ENCODE measurements at places on chromosomes 1 and 21.
A peak's percentile ranks its signal among the peaks of the same experiment; 100 is the strongest.

DNA sequence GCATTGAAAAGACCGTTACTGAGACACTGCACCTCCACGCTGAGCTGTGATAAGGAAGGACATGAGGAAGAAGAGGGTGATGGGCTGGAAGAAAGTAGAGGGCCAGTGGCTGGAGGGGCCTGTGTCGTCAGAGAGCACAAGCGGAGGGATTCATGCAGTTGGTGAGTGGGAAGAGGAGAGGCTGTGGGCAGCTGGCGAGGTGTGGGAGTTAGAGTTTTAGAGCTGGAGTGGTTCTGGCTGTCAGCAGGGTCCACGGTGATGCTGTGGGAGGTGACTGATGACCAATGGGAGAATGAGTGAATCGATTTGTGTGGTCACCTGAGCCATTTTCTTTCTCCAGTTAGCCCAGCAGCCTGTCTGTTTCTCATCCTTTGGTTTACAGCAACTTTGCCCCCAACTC is 66.2 kb upstream of the SLC2A1 start:
- no peak for DNase-seq

DNA sequence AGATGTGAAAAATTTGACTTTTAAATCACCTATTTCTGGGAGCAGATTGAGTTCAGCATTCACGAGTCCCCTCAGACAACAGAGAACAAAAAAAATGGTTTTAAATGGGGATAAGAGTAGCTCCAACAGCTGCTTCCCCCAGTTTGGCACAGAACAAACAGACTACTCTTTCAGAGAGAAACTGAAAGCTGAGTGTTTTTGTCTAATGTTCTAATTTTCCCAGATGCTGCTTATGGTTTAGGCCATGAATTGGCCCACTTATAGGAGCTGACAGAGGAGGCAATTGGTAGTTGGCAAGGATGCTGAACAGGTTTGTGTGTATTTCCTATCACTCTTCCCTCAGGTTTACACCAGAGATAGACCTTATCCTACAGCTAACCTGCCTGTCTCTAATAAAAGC is 1637.4 kb upstream of the PRMT6 start:
- no peak for DNase-seq

DNA sequence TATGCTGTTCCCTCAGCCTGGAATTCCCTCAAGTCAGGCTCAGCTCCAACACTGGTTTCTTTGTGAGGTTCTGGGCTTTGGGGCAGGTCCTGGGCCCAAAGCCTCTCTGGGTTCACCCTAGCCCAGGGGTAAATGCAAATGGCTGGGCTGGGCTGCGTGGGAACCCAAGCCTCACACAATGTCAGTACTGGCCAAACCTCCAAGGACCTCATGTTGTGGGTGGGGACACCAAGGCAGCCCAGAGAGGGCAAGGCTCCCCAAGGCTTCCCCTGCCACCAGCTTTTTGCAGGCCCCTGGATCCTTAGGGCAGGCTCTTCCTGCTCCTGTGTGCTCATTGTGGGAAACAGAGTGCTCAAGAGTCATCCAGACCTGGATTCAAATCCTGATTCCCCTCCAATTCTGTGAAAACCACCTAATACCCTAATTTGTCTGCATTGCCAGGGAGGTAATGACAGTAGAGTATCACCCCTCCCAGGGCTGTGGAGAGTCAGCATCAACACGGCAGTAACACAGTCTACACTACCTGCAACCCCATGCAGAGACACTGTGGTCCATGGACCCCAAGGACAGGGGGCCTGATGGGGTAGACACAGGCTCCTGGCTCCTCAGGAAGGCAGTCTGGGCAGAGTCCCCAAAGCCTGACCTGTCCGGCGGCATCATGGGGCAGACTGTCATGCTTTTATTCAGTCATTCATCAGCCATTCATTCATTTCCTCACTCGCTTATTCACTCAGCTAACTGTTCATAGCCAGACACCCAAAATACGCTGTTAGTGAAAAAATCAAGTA is 85.7 kb downstream of the DMRTB1 start:
- DNase-seq = no peak

- no peak for DNase-seq
These were observed 21.0 kb downstream of the CNIH4 start for GRCh38 chr1:224377676-224378006.

GRCh38 chr1:15220825-15221431 is 26.1 kb upstream of the FHAD1 start:
- DNase-seq = no peak

GRCh38 chr1:209601809-209602657 is 18.5 kb downstream of the CAMK1G start:
- no peak for DNase-seq

DNA sequence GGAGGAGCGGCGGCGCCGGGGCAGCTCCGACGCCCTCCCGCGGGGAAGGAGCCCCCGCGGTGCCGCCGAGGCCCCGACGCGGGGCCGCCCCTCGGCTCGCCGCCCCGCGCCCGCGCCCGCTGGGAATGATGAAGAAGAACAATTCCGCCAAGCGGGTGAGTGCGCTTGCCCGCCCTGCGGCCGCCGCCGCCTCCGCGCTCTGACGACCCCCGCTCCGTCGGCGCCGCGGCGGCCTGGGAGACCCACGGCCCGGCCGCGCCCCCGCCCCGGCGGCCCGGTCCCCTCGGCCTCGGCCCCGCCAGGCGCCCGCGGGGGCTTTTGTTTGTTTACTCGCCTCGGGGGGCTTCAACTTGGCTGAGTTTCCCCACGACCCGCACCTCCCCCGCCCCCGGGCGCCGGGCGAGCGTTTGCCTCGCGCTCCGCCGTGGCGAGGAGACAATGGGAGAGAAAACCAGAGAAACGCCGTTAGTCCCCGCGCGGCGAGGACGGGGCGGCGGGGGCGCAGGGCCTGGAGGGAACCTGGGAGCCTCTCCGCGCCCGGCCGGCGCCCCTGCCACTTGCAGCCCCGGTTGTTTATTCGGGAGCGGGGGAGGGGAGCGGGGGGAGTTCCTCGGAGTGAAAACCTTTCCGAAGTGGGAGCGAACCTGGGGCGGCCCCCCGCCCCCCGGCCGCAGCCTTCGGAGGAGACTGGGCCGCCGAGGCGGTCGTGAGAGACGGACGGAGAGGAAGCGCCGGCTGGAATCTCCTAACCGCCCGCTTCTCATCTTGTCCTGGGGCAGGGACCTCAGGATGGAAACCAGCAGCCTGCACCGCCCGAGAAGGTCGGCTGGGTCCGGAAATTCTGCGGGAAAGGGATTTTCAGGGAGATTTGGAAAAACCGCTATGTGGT is 661 bp downstream of the PLEKHO1 start:
- no peak for DNase-seq

DNA sequence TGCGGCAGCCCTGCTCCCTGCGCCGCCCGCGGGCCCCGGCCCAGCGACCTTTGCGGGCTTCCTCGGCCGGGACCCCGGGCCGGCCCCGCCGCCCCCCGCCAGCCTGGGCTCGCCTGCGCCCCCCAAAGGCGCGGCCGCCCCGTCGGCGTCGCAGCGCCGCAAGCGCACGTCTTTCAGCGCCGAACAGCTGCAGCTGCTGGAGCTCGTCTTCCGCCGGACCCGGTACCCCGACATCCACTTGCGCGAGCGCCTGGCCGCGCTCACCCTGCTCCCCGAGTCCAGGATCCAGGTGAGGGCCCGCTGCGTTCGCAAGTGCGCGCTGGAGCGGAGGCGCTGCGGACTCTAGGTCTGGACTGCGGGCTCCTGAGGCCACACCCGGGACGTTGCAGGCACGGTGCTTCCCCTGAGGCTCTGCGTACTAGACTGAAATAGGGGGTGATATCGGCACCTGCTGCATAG is 351 bp downstream of the MIXL1 start:
- no peak for DNase-seq

GRCh38 chr1:42114229-42114628 is 39.0 kb upstream of the GUCA2B start:
- no peak for DNase-seq

GRCh38 chr1:101253976-101254674 is 17.3 kb downstream of the S1PR1 start:
- DNase-seq = no peak

DNA sequence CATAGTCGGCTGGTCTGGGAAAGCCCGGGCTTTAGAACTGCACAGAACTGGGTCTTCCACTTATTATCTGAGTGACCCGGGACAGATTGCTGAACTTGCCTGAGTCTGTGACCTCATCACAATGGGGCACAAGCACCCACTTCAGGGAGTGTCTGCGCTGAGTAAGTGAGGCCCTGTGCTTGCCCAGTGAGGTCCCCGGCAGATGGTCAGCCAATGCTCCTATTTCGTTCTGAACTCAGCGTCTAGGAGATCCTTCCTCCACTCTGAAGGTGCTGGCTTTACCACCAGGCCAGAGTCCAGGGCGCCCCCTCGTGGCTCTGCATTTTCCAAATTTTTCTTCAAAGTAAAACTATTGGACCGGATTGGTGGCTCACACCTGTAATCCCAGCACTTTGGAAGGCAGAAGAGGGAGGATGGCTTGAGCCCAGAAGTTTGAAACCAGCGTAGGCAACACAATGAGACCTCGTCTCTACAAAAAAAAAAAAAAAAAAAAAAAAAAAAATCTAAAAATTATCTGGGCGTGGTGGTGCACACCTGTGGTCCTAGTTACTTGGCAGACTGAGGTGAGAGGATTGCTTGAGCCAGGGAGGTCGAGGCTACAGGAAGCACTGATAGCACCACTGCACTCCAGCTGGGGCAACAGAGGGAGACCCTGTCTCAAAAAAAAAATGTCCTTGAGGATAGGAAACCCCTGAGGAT is 61.7 kb downstream of the FCRL5 start:
- peak; percentile 58 for DNase-seq

DNA sequence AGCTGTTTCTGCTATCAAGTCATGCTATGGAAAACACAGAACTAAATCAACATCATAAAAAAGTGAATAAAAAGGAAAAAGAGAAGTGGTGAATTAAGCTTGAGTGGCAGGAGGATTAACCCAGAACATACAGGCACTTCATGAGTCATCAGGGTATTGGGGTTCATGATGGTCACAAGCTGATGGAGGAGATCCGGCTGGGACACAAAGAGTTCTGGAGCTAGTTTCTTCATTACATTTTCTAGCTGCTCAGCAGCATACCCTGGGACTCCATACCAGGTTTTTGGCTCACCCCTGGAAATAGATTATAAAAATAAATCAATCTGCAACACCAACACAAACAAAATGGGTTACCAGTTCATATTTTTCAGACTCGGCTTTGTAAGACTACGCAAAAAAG is 42.5 kb upstream of the SYT2 start:
- DNase-seq = no peak

- DNase-seq = no peak
These were observed 1.5 kb upstream of the S100A14 start for GRCh38 chr1:153617663-153618062.

- no peak for DNase-seq
These were observed 18.5 kb downstream of the DONSON start for GRCh38 chr21:33569991-33570390.

GRCh38 chr1:19662313-19662712 is 2.4 kb upstream of the HTR6 start:
- no peak for DNase-seq

DNA sequence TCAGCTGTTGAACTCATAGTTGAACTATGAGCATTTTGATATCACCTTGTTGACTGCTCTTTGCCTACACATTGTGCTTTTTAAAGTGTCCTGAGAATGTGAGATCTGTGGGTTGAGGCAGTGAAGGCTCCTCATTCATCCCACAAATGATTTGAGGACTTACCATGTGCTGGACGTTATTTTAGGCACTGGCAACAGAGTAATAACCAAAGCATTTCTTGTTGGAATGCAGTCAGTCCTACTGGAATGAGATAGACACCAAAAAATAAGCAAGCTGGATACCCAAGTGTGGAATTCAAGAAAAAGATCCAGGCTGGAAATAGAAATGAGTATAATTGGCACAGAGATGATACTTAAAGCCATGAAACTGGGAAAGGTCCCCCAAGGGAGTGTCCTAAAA is 73.4 kb downstream of the ZP4 start:
- DNase-seq = no peak

GRCh38 chr1:81512252-81513003 is 288.3 kb upstream of the ADGRL2 start:
- no peak for DNase-seq

GRCh38 chr1:50422675-50422945 is 633 bp downstream of the DMRTA2 start:
- no peak for DNase-seq

DNA sequence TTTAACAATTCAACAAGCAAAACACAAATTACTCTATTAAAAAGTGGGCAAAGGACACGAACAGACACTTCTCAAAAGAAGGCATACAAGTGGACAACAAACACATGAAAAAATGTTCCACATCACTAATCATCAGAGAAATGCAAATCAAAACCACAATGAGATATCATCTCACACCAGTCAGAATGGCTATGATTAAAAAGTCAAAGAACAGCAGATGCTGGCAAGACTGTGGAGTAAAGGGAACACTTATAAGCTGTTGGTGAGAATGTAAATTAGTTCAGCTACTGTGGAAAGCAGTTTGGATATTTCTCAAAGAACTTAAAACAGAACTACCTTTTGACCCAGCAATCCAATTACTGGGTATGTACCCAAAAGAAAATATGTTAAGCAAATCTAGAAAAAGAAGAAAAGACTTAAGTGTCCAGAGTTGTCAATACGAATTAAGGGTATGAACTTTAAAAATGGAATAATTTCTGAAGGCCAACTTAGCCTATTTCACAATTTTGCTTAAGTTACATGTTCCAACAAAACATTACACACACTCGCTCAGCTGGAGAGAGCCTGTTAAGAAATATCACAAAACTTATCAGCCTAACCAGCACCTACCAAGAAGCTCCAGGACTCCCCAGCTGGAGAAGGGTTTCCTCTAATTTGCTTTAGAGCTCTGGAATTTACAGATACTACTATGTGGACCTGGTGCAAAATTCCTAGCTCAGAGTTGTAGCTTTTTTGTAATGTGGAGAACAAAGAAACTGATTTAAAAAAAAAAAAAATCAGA is 232.1 kb downstream of the DUSP10 start:
- DNase-seq = no peak

DNA sequence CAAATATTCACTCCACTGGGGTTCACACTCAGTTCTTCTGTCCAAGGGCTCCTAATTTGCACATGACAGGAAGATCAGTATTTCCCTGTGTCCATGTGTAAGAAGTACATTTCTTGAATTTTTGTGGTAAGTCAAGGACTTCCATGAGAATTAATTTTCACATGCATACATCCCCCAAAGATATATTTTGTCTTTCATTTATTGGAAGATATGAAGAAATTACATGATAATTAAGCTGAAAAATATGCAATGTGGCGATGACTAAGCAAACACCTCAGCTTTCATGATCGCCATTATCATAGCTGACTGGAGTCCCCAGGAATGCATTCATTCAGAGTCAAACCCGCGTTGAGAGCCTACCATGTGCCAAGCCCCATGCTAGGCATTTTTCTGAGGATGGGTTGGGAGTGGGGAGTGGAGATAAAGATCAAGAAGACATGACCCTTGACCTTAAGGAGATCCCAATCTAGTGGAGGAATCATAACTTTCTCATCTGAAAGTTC is 104.6 kb upstream of the F3 start:
- DNase-seq = no peak
